ENCODE measurements at places on chromosomes 3 and 15.

- DNase-seq: no peak
Measured at GRCh38 chr15:74165461-74165860, 8.0 kb upstream of the ISLR start.

DNA sequence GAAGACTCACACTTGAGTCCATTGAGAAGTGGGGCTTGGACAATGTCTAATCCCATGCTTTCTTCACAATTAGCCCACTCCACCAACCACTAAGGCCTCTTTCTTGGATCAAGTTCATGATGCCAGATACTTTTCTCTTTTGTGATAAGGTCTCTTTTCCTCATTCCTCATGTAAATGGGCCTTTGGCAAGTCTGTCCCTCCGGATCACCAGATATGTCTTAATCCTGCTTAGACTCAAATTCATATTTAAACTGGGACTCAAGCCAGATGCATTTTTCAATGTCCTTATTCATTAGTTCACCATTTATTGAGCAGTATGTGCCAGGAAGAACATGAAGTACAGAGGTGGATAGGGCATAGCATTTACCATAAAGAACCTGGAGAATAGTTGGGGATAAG lies 671.1 kb downstream of the TBL1XR1 start:
- DNase-seq: no peak

DNA sequence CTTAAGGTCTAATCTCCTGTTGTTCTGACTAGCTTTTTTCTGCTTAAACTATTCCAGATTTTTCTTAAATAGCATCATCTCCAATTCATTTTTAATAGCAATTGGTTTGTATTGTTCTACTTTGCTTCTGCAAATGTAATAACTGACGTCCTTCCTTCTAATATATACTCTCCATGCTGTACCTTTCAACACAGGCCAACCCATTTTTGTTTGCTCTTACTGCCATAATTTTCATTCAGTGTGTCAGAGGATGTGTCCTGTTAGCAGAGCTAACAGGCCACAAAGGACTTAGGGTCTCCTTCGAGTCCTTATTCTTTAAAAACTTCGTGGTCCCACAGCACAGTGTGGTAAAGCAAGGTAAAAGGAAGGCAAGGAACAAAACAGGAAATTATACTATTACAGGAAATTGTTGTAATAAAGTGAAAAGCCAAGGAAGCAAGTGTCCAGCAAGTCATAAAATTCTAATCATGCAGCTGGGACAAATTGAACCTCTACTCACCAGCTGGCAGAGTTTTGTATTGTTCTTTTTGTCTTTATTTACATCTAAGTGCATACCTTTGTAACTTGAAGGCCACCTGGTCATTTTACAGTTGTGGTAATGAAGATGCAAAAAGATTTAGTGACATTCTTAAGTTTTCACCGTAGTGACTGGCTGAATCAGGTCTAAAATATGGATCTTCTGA lies 64.9 kb upstream of the ZBTB20 start:
- DNase-seq: no peak

DNA sequence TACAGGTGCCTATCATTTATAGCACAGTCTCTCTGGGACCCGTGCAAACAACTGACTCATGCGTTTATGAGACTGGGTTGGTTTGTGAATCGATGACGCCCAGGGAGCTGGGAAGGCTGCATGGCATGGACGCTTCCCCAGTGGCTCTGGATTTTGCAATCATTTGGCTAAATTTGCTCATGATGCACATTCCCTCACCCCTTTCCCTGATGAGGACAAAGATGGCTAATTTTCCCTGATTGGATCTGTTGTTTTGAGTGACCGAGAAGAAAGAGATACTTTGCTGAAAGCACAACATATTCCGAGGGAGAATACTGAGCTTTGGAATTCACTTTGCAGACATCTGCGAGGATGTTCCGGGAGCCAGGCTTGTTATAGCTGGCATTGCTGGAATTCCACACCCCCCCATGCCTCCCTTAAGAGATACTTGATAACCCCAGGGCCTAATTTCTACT lies 51.1 kb downstream of the CGNL1 start:
- DNase-seq: no peak

GRCh38 chr3:147699175-147699838 lies 290.1 kb downstream of the ZIC1 start:
- DNase-seq: no peak

DNA sequence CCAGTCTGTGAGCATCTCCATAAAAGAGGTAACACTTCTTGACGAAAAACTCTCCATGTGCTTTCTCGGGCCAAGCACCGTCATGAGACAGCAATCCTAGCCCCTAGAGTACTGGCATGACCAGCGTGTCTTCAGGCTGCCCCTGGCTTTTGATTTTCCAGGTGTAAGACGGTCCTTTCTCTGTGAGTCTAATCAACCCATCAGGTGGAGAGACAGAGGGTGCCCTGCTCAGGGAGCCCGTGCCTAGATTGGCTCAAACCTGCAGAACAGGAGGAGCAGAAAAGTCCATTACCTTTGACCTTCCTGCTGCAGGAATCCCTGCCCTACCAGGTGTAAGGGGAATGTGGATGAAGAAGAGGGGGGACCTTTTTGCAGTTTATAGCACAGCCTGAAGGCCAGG lies 109.5 kb upstream of the CHRM5 start:
- no peak for DNase-seq

GRCh38 chr15:57356178-57356577 lies 20.1 kb upstream of the CGNL1 start:
- DNase-seq: no peak

All from GM12878 (cell line).